ENCODE measurements at places on chromosomes 2 and 18. TPM values are rescaled to one million over a fixed set of nuclear protein-coding genes. Genes with fewer than 3 reads are reported as not detected.

GRCh38 chr18:35247412-35248249 lies 6.8 kb downstream of the ZNF397 start:
- DNase-seq = no peak

ERLEC1 gene
- 97.1 TPM for total RNA-seq

GRCh38 chr18:13389491-13390131 lies 171.1 kb downstream of the LDLRAD4 start:
- no peak for DNase-seq

DNA sequence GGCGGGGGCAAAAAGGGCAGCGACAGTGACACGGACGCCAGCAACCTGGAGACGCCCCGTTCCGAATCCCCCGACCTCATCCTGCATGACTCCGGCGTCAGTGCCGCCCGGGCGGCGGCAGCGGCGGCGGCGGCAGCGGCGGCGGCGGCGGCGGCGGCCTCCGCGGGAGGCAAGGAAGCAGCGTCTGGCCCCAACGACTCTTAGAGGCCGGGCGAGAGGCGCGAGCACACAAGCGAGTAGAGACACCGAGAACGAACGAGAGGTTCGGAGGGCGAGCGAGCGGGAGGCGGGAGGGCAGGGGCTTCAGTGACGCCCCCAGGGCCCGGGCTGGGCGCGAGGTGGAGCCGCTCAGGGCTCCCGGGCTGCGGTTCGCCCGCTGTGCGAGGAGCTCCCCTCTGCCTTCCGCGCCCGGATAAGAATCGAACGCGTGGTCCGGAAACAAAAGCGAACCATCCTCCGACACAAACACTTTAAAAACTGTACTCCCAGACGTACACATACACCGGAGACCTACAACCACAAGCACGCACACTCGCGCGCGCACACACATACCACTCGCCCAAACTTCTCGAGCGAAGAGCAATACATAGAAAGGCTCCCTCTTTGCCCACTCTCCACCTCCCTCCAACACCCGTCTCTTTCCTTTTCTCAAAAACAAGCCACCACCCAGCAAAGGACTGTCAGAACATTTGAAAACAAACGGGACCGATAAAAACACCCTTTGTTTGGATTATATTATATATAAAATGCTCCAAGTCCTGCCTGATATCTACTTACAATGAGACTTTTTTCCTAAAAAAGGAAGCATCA lies 2.8 kb downstream of the SP9 start:
- no peak for DNase-seq

GRCh38 chr2:45992741-45993475 lies 304.3 kb upstream of the EPAS1 start:
- no peak for DNase-seq

DNA sequence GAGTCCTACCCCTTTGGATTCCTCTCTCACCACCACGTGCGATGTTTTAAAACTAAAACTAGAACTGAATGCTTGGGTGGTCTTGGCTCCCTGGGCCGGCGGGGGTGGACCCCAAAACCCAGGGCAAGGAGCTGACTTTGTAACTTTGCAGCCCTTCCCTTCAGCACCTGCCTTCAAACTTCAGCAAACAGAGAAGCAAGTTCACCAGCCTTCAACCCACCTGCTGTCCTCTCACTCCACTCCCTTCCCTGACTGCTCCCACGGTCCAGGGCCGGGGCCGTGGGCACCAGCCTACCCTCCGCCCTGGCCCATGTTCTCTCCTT lies 54.5 kb downstream of the COL6A3 start:
- DNase-seq = no peak

GRCh38 chr18:62450175-62450545 lies 72.7 kb upstream of the ZCCHC2 start:
- DNase-seq = no peak

GRCh38 chr18:39500306-39500705 lies 1934.7 kb upstream of the CELF4 start:
- DNase-seq = no peak

DNA sequence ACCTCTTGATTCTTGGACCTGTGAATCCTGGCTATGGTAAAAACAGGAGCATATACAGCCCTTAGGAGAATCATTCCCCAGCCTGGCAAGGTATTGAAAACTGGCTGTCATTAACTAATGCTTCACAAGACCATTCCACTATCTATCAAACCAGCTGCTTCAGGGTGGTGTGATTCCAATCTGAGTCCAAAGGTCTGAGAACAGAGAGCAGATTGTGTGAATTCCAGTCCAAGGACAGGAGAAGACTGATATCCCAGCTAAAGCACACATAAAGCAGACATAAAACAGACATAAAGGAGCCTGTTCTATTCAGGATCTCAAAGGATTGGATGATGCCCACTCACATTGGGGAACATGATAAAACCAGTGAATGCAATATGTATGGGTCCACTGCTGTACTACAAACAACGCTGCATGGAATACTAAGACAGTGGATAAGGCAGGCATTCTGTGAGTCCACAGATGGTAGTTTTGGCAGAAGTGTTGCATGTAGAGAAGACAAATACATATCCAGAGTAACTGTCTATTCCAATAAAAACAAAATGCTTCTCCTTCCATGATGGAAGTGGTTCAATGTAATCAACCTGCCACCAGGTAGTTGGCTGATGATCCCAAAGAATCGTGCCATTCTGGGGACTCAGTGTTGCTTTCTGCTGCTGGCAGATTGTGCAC lies 363.9 kb downstream of the KCNJ3 start:
- no peak for DNase-seq

LHCGR gene
- not detected for total RNA-seq

DNA sequence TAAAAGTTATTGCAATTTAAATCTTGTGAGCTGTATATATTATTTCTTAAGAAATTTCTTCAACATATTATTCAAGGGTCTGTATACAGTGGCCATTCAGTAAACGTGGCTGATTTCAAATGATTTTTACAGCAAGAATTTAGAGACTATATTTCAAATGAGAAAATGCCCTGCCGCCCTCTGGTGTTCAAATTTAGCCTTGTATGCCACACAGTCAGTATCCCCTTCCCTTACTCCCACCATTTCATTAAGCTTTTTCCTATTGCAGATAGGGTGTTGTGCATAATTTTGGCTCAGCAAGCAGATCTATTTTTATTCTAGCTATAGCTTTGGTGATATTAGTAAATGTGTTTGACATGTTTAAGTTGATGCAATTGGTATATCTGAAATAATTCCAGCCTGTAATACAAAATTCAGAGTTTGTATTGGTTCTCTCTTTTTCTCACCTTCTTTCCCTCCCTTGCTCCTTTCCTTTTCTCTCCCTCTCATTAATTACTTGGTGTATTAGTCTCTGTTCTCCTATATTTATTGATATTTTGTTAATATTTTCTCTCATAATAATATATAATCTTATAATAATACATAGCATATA lies 22.8 kb upstream of the SCN7A start:
- DNase-seq = peak; percentile 65

Data from PC-3 (cell line).